ENCODE measurements at places on chromosomes 12 and 14.
A peak's percentile ranks its signal among the peaks of the same experiment; 100 is the strongest.

DNA sequence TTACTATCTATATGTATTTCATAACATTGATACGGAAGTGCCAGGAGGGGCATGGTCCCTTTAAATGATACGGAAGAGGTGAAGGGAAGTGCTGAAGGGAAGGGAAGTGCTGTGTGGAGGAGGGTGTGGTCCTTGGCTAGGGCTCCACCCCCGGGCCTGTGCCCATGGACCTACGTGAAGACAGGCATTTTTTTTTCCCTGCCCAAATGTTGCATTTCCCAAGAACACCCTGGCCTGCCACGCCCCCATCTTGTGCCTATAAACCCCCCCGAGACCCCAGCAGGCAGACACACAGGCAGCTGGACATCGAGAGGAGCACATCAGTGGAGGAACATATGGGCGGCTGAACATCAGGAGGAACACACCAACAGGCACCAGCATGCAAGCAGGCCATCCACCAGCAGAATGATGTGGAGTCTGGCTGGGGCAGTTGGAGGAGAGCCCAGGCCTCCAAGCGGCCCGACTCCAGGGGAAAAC lies 134.1 kb downstream of the SLC41A2 start:
- no peak for DNase-seq

GRCh38 chr14:95431199-95432143 lies 85.0 kb downstream of the SYNE3 start:
- no peak for DNase-seq

DNA sequence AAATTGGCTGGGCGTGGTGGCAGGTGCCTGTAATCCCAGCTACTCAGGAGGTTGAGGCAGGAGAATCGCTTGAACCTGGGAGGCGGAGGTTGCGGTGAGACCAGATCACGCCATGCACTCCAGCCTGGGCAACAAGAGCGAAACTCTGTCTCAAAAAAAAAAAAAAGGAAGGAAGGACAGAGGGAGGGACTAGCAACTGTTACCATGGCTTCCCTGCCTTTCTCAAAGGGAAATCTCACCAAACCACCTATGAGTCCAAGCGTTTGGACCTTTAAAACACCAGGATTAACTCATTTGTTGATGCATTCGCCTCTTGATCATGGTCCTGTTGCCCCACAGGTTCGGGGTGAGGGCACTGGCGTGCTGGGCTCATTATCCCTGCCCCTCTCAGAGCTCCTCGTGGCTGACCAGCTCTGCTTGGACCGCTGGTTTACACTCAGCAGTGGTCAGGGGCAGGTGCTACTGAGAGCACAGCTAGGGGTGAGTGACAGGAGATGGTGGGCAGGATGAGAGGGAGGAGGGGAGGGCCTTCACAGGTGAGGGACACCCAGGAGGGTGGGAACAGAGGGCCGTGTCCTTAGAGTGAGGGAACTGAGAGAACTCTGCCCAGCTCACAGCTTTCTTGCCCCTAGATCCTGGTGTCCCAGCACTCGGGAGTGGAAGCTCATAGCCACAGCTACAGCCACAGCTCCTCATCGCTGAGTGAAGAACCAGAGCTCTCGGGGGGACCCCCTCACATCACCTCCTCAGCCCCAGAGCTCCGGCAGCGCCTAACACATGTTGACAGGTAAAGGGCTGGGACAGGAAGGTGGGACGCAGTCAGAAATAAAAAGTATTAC lies 10.2 kb upstream of the MYL6B start:
- DNase-seq: no peak

DNA sequence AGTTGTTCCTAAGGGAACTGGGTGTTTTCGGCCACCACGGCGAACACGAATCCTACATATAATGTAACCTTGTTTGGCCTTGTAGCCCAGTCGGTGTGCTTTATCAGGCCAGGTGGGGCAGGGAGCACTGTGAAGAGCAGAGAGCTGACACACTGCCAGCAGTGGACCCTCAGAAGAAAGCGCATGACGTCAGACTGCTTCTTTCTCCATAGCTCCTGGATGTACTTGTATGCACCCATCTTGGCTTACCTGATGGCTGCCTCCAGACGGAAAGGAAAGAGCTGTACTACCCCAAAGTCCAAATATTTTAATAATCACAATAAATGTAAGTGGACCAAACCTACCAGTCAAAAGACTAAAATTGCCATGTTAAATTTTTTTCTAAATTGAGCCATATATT lies 31.3 kb upstream of the GSC start:
- no peak for DNase-seq

DNA sequence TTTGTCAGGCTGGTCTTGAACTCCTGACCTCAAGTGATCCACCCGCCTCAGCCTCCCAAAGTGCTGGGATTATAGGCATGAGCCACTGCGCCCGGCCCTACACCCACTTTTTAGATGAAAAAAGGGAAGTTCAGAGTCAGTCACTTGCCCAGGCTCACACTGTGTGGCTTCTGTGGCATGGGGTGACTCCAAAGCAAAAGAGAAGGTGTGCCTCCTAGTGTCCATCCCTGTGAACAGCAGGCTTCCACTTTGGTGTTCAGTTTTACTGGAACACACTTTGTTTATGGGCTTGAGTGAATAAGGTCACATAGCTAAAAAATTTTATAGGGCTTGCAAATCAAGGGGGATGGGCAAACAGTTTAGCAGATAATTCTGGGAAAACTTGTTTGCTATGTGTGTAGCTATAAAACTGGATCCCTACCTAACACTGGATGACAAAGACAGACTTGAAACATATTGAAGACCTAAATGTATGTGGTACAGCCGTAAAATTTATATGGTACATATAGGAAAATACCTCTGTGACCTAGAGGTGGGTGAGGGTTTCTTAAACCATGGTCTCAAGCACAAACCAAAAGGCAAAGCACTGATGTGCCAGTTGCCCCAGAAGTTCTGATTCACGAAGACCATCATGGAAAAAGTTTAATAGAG lies 54.9 kb downstream of the EID3 start:
- DNase-seq: peak; percentile 69

DNA sequence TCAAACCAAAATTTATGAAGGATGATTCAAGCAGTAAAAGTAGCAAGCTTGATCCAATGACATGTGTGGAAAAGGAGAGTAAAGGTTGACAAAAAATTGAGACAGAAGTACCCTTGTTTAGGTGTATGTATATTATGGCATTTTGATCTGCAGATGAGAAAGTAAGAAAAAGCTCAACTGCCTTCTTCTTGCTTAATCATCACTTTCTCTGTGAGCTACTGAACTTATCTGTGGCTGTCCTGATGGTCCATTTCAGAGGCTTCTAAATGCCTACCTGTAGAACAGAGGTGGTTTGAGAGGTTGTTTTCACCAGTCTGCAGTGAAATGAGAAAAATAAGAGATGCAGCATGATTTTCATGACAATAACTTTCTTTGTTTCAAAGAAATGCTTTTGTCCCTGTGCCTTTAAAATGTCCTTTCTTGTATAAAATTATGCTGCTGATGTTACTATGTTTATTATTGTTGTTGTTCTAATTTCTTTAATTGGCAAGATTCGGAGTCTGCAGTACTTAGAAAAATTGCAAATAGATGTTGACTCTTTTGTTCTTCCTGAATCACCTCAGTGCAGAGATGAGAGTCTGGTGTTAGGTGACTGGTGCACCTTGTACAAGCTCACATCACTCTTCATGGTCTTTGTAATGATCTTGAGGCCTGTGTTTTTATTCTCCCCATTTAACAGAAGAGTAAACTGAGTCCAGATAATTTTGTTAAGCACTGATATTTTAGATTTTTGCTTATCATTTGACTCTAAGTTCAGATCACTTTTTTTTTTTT lies 821.9 kb downstream of the VRK1 start:
- no peak for DNase-seq

GRCh38 chr14:23302290-23303225 lies at the start of gene PPP1R3E:
Gene PPP1R3E, minus strand, starts transcription at chr14:23302859. Its CDS starts 283 bp downstream, at chr14:23302576.
- DNase-seq: peak; percentile 90

- DNase-seq: no peak
Measured at GRCh38 chr12:106647793-106648514, 65.2 kb downstream of the RFX4 start.

- no peak for DNase-seq
Measured at GRCh38 chr14:23306412-23307145, at the start of gene BCL2L2. Gene BCL2L2, plus strand, starts transcription at chr14:23306833. Its CDS starts 935 bp downstream, at chr14:23307768.

- peak; percentile 72 for DNase-seq
Measured at GRCh38 chr14:76872796-76873432, 46.7 kb downstream of the LRRC74A start.

GRCh38 chr14:77051116-77051515 lies 22.6 kb upstream of the IRF2BPL start:
- DNase-seq: no peak

DNA sequence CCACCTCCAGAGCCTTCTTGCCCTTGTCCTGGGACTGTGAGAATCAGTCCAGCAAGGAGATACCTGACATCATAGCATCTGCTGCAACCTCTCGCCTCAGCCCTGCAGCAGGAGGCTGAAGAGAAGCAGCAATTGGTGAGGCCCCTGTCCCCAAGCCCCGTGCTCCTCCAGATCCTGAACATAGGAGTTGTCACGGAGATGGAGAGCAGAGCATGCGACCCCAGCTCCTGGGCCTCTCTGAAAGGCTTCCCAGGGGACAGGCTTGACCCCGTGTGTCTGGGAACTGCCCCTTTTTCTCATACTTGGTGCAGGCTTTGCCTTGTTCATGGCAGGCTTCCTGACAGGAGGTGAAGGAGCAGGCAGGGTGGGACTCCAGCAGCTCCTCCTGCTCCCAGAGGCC lies 127.7 kb upstream of the PZP start:
- no peak for DNase-seq

GRCh38 chr14:31941487-31941886 lies 135.6 kb upstream of the ARHGAP5 start:
- DNase-seq: no peak

- DNase-seq: no peak
Measured at GRCh38 chr12:114741940-114742339, 58.0 kb upstream of the TBX3 start.

DNA sequence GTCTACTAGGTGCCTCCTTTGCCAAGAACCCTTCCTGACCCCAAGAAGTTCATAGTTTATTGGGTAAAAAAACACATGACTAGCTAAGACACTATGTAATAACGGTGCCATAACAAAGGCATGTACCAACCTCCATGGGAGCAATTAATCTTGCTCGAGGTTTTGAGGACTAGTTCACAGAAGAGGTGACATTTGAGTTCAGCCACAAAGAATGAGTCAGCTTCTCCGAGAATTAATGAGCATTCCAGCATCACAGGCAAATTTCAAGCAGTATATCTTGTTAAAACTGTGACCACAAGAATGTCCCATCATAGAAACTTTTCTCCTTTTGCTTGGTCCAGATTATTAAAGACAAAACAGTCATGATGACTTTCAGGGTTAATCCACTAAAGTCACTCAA lies 113.0 kb upstream of the RAP1B start:
- DNase-seq: no peak

DNA sequence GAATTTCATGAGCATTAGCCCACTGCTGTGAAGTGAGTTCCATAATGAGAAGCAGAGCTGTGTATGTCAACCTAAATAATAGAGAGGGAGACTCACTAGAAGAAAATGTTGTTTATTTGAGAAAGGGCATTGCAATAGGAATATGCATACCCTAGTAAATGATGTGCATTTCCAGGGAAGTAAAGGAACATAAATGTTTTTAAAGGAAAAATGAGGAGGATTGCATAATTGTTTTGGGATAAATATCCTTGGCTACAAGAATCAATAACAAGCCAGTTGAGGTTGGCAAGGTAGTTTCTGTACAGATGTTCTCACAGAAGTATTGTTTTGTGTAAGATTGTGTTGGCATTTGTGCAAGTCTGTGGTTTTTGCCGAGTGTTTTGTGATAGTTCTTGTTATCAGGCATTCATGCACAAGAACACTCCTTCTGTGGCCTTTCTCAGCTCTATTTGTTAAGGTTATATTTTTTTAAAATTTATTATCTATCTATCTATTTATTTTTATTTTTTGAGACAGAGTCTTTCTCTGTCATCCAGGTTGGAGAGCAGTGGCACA lies 47.1 kb downstream of the EMP1 start:
- DNase-seq: no peak

- no peak for DNase-seq
Measured at GRCh38 chr14:94388384-94389103, at the start of gene SERPINA1. Gene SERPINA1, minus strand, starts transcription at chr14:94388602. Its CDS starts 5,365 bp downstream, at chr14:94383237.

DNA sequence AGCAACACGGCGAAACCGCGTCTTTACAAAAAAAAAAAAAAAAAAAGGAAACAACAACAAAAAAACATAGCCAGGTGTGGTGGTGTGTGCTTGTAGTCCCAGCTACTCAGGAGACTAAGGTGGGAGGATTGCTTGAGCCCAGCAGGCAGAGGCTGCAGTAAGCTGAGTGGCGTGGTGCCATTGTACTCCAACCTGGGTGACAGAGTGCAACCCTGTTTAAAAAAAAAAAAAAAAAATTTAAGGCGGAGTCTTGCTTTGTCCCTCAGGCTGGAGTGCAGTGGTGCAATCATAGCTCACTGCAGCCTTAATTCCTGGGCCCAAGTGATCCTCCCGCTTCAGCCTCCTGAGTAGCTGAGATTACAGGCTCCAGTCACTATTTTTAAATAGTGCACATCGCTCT lies 18.2 kb upstream of the FIGNL2 start:
- DNase-seq: no peak

DNA sequence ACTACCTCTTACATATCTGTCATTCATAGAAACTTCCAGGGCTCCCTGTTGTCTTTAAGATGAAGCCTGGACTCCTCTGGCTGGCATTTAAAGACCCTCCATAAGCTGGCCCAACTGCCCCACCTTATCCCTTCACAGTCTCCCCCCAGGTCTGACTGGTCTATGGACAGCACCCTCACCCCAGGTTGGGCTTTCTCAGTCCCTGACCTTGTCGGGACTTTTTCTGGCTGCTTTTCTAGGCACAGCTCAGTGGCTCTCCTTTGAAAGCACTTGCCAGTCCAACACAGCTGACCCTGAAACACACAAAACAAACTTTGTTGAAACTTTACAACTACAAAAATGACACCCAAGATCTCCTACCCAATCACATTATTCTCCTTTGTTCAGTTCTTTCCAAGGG lies 13.9 kb upstream of the MYH7 start:
- DNase-seq: no peak

GRCh38 chr14:77076113-77076631 lies 21.9 kb upstream of the CIPC start:
- DNase-seq: no peak

DNA sequence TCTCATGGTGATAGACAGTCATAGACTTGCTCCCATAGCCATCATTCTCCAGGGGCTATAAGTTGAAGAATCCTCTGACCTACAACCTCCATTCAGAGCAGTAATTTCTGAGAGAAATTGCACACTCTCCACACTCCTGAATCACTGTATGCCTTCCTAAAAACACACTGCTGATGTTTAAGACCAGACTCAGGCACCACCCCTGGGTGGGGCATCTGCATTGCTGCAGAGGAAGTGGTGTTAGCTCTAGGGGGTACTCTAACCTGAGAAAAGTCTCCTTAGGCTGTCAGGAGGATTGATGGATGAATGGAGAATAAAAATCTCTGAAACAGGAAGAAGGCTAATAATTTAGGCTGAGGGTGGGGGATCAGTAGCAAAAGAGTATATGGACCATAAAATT lies 436.1 kb downstream of the DAD1 start:
- DNase-seq: no peak

GRCh38 chr12:61232040-61232439 lies 1028.2 kb upstream of the USP15 start:
- no peak for DNase-seq

GRCh38 chr12:99393763-99394162 lies 253.8 kb upstream of the GARIN6 start:
- no peak for DNase-seq

- DNase-seq: no peak
Measured at GRCh38 chr12:12379831-12380730, 23.2 kb downstream of the BORCS5 start.

GRCh38 chr14:105011312-105011990 lies 9.4 kb downstream of the CDCA4 start:
- DNase-seq: no peak

GRCh38 chr12:2256915-2257314 lies 204.1 kb downstream of the CACNA1C start:
- DNase-seq: no peak

- DNase-seq: no peak
Measured at GRCh38 chr14:52863334-52863700, 71.9 kb upstream of the GNPNAT1 start.
